ENCODE measurements at places on chromosomes 7 and 10. TPM values are rescaled to one million over a fixed set of nuclear protein-coding genes. Genes with fewer than 3 reads are reported as not detected.

GRCh38 chr7:85595750-85596178 lies 408.9 kb upstream of the SEMA3D start:
- no peak for DNase-seq

The FANK1 gene
- 2.8 TPM for total RNA-seq

- DNase-seq = no peak
Measured at GRCh38 chr7:151126491-151127137, 40.3 kb downstream of the AGAP3 start.

The C10orf143 gene
- total RNA-seq = 1.9 TPM

GRCh38 chr10:70188768-70189167 lies 18.5 kb upstream of the SAR1A start:
- DNase-seq = no peak

DNA sequence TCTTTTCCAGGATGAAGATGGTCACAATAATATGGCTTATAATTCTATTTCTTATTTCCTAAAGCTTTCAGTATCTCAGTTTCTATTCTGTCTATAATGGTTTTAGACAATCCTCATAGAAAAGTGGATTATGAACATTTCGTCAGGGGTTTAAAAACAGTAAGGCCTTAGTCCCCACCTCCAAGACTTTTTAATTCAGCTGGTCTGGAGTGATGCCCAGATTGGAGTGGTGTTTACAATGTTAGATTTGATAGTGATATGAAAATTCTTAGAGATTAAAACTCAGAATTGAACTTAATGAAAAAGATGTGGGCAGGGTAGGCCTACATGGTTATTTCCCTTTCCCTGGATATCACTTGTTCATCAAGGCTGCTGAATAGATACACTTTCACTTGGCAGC lies 1238.3 kb downstream of the SORCS3 start:
- DNase-seq = no peak

GRCh38 chr10:1117651-1118050 lies 61.5 kb downstream of the WDR37 start:
- no peak for DNase-seq

DNA sequence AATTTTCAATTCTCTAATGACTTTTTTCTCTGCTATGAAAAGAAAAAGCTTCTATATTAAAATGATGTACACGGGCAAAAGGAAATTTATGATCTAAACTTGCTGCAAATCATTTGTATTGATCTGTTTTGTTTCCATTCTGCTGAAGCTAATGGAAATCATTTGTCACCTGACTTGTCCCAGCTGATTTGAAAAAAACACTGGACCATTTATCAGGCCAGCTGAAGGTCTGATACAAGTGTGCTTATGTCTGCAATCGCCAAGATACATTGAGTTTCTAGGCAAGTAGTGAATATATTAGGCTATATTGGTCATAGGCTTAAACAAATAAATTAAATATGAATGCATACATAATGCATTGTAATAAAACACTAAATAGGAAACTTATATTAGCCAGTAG lies 1309.7 kb downstream of the REEP3 start:
- DNase-seq = no peak

The TMEM248 gene
- total RNA-seq = 59.1 TPM

GRCh38 chr10:8444630-8445029 lies 390.1 kb downstream of the GATA3 start:
- peak; percentile 36 for DNase-seq

GRCh38 chr7:65907501-65908198 lies 34.8 kb downstream of the VKORC1L1 start:
- no peak for DNase-seq

DNA sequence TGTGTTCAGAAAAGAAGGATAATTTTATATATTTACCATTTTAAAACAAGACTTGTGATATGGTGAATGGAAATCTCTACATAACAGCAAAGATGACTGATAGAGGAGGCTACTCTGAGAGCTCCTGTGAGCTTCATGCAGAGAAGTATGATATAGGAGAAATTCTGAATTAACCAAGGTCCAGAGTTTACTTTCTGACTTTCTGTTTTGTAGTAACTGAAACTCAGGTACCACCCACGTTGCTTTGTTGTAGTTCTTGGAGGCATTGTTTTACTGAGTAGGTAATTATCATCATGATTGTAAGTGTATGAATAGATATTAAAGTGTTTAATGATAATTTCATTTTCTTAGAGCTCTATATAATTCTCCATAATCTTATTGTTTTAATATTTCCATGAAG lies 18.0 kb upstream of the SFR1 start:
- DNase-seq = no peak

DNA sequence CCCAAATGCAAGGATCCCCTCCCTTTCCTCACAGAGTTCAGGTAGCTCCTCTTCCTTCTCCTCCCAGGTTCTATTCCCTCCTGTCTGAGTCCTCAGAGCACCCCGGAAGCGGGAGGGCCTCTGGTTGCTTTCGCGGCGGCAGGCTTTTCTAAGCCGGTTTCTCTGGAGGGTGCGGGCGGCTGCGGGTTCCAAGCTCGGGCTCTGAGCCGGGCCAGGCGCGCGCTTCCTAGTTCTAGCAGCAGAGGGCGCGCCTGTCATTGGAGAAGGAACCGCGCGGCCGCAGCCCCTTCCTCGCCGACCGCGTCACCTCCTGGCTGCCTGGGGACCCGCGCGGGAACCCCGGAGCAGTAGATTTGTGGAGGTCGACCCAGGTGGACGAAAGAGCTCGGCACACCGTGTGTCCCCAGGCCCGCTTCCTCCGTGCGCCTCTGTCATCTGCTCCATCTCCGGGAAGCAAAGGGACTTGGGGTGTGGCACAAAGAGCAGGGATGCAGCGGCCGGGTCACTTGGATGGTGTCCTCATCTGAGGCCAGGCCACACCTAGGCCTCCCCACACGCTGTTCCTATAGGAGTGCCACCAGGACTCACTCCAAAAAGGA lies 389.0 kb upstream of the PODXL start:
- DNase-seq = peak; percentile 86

DNA sequence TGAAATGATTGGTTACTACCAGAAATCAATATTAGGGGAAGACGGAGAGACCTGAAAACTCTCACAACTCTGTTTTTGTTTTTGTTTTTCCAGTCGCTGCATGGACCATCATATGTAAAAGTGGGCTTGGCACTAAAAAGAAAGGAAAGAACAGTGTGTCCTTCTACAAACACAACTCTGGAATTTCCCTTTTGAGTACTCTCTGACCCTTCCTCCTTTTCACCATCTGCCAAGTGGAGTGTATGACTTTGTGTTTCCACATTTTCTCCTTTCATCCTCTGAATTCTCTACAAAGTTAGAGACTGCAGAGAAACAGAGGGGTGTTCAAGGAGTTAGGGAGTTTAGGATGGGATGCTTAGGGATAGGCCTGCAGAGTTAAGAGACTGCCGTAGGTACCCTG lies 92.0 kb downstream of the MDFIC start:
- DNase-seq = no peak

DNA sequence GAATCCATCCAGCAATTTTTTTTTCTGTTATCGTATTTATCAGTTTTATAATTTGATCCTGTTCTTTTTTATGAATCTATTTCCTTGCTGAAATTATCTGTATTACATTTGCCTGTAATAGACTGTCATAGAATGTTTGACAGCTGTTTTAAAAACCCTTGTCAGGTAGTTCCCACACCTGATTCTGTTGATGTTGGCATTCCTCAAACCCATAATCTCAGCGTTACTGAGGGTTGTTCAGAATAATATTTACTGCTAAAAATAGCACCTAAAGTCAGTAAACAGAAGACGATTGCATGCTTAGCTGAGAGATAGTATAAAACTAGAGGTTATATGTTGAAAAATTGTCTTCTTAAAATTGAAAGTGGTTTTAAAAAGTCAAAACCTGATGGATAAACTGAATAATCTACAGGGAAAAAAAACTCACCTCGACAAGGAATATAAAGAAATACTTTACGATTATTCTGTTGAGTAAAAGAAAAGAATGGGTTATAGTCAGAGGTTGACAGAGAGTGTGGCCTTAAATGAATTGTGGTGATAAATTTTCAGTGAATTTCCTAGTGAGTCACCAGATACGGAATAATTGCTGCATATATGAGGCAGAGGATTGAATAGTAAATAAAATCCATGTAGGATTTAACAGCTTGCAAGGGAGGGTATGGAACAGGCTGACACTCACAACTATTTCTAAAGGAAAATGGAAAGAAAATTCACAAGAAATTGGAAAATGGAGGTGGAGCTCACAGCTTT lies 824.1 kb upstream of the IGFBP3 start:
- no peak for DNase-seq

- no peak for DNase-seq
Measured at GRCh38 chr10:5453749-5454489, 41.6 kb downstream of the NET1 start.

- no peak for DNase-seq
Measured at GRCh38 chr7:36775676-36776075, 51.4 kb upstream of the AOAH start.

DNA sequence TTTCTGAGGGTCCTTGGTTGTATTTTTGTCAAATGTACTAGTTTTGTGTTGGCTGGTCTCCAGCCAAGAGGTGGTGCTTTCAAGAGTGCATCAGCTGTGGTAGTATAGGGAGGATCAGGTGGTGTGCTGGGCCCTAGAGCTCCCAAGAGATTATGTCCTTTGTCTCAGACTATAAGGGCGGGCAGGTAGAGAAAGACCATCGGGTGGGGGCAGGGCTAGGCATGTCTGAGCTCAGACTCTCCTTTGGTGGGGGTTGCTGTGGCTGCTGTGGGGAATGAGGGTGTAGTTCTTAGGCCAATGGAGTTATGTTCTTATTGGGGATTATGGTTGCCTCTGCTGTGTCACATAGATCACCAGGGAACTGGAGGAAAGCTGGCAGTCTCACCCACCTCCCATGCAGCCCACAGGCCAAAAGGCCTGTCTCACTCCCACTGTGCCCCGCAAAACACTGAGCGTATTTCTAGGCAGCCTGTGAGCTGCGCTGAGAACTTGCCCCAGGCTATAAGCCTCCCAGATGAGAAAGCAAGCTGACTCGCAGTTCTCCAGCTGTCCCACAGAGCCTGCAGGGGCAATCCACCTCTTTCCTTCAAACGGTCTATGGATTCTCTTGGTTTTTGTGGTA lies 1066.7 kb downstream of the GRM8 start:
- peak; percentile 47 for DNase-seq

The BICC1 gene
- total RNA-seq = 0.61 TPM

The TMEM196 gene
- total RNA-seq = 0.42 TPM

DNA sequence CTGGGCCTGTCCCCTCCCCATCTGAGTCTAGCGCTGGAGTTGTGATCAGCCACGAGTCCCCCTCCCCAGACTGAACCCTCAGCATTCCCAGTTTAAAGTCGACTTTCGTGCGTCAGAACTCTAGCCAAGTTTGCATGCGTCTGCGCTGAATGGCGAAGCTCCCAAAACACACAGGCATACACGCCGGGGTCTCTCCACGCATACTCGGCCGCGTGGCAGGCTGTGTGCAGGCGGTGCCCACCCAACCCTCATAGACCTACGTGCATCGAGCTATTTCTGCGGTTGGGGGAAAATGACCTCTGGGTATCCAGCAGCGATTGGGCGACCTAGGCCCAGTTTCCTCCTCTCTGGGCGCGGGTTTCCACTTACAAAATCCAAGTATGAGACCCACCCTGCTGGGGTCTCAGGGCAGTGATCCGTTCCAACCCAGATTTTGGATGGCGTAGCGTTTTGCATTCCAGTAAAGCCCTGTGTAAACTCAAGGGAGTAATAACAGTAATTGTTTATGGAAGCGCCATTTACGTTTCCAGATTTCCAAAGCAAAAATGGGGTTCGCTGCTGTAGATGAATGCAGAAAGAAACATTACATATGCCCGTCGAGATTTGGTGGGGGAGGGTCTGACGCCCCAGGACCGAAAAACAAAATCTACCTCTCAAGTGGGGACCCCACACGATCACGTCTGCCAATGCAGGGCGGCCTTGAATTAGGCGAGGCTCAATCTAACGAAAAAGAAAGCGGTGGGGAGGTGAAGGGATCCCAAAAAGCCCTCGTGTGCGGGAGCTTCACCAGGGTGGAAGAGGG lies 2.0 kb upstream of the HMX3 start:
- no peak for DNase-seq

DNA sequence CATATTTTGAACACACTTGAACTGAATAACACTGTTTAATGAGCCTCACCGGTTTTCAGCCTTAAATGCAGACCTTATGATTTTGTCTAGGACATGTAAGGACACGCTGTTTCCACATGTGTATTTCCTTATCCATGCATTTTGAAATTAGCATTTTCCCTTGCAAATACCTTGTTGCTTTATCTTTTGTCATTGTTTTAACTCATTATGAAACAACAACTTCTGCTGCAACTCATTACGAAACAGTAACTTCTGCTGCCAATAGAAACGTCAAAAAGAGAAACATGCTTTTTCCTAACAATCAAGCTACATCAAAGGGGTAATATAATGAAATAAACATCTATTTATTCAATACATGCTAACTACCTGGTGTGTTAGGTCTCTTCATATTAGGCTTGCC lies 322.0 kb downstream of the AGMO start:
- no peak for DNase-seq

Measured in WTC11 (cell line).